ENCODE measurements at places on chromosomes 7 and 10.

DNA sequence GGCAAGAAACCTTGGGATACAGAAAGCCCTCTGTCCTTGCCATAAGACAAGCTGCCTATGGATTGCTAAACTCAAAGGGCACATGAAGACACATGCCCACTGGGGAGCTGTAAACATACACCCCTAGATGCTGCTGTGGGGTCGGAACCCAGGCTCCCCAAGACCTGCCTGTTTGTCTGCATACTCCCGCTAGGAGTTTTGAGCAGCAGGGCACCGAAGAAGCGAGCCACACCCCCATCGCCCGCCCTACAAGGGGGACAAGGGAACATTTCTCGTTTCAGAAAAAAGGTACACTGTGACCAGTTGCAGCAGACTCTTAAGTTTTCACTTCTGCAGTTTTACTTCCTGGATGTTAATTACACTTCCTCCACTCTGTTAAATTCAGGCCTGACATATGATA, 680.2 kb upstream of the GHITM start:
- DNase-seq: no peak

DNA sequence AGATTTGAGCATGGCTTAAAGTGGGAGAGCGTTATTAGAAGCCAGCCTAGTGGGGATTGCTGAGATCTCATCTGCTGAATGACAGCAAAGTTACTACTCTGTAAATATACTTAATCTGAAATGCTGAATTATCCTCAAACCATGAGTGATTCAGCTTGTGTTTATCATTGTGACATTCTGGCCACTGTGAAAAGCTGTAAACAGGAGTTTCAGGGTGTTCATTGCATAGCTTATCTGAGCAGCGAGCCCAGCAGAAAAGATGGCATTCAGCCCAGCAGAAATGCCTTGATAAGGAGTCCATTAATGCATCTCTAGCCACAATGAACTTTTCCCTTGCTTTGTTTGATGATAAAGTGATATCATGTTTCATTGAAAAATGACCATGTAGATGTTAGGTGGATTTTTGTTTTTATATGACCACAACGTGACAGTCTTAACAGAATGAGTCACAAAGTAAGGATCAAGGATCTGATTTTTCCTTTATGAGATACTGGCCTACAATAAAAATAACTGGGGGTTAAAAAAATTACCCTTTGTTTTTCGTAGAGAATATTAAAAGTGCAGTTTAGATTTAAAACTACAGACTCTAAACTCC, 7.8 kb downstream of the TES start:
- no peak for DNase-seq

DNA sequence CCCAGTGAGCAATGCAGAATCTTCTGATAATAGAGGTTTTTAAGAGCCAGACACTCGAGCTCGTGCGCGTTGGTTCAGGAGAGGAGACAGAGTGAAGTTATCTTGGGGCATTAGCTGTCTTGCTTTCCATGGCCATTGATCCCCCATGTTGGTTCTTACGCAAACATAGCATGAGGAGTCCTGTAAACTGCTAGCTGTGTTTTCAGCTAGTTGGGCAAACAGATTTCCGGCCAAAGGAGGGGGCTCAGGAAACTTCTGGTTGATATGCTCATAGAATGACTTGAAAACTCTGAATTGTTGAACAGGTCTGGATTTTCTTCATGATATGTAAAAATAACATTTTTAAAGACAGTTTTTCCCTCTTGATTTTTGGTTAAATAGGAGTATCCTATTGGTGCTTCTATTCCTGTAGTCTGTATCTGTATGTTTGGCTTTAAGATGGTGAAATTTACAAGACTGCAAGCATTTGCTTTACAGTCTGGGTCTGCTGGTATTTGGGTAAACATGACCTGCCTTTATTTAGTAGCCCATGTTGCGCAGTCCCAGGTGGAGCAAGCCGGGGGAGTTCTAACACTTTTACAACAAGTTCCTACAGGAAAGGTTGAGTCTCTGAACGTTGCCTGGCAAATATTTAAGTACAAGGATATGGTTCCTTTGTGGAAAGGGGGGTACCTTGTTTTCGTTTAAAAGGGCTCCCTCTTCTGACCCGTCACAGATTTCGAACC, 218.4 kb upstream of the KCND2 start:
- no peak for DNase-seq

GRCh38 chr7:149097088-149097487, 6.6 kb upstream of the ZNF786 start:
- DNase-seq: no peak

GRCh38 chr10:44462338-44462914, 77.5 kb upstream of the CXCL12 start:
- no peak for DNase-seq

GRCh38 chr10:72445851-72446250, 91.1 kb upstream of the DNAJB12 start:
- no peak for DNase-seq

GRCh38 chr7:128448751-128449302, 6.9 kb upstream of the HILPDA start:
- no peak for DNase-seq

- DNase-seq: no peak
Measured at GRCh38 chr10:61439058-61439609, 14.0 kb downstream of the TMEM26 start.

DNA sequence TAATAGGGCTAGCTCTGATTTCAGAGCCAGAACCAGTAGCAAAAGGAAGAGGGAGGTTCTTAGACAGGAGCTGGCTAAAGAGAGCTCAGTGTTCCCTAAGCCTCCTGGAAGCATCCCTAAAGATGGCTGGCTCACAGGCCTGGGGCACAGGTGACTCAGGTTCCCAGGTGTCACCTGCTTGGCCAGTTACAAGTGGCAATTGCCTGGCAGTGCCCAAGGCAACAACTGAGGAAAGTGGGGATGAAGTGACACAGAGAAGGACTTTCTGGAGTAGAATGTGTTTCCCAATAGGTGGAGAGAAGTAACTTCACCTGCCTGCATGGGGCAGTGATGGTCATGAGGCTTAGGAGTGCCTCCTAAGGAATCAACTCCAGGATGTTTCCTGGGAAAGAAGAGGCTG, 66.5 kb upstream of the EEPD1 start:
- DNase-seq: no peak

GRCh38 chr10:72850861-72851260, 42.7 kb upstream of the OIT3 start:
- DNase-seq: no peak

- DNase-seq: no peak
Measured at GRCh38 chr7:128270826-128271272, 29.8 kb downstream of the LEP start.

- DNase-seq: no peak
Measured at GRCh38 chr10:129466703-129467358, at the start of gene MGMT. Gene MGMT (plus strand): TSS chr10:129467241.

GRCh38 chr7:1220977-1221745, 11.5 kb upstream of the UNCX start:
- no peak for DNase-seq

DNA sequence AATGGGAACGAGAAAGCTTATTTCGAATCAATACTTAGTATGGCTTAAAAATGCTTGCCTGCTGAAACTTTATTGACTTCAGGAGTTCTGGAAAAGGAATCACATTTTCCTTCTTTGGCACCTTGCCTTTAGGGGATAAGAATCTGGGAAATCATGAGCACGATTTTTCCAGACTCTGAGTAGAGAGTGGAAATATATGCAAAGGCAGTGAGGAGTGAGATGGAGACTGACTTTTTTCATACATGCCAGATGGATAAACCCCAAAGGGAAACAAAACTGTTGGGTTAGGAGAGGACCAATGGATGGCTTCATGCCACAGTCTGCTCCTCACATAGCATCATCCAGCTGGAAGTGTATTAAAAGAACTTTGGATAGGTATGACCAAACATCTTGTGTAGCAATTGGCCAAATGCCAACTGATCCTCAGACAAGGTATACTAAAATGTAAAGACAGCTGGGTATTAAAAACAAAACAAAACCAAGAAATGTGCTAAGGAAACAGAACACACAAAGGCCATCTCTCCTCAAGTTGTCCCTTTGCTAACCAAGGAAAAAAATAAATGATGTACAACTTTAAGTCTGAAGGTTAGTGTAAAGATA, 1.7 kb downstream of the COL28A1 start:
- no peak for DNase-seq

DNA sequence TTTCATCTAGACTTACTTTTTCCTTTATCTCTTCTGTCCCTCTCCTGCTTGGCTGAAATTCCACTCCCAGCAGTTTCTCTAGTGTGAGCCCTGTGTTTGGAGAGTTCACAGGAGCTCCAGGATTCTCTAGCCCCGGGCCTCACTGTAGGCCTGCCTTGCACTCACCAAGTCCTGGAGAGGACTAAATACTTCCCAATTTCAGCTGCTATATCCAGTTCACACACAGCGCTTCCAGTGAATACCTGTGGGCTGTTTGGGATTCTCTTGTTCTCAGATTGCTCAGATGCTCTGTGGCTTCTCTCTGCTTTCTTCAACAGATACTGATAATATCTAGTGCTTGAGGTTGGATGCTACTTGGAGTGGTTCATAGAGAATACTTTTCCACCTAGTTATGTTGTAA, 46.0 kb downstream of the MINPP1 start:
- DNase-seq: no peak
